Activated CD4-positive, alpha-beta T cell treated with anti-CD3 and anti-CD28 coated beads for 24 hours (primary cell): ENCODE measurements at places on chromosomes 3 and 15.

- DNase-seq, result peak; percentile 19
Measured at GRCh38 chr3:128133273-128133883, 9.8 kb upstream of the RUVBL1 start.

GRCh38 chr3:188605231-188605630, 451.3 kb downstream of the LPP start:
- DNase-seq, result no peak

- no peak for DNase-seq
Measured at GRCh38 chr3:189214651-189215050, 42.9 kb downstream of the TPRG1 start.

DNA sequence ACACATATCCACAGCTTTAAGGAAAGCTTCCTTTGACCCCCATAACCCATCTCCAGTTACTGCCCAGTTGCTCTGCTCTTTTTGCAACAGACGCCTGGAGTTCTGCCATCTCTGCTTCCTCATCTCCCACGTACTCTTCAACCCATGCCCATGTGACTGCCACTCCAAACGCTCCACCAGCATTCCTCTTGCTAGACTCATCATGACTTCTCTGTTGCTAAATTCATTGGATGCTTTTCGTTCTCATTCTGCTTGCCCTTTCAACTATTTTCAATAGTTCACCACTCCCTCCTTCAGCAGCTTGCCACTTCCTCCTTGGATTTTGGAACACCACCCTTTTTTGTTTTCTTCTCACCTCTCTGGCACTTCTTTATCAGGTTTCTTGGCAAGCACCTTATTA, 2.7 kb upstream of the KNSTRN start:
- no peak for DNase-seq

DNA sequence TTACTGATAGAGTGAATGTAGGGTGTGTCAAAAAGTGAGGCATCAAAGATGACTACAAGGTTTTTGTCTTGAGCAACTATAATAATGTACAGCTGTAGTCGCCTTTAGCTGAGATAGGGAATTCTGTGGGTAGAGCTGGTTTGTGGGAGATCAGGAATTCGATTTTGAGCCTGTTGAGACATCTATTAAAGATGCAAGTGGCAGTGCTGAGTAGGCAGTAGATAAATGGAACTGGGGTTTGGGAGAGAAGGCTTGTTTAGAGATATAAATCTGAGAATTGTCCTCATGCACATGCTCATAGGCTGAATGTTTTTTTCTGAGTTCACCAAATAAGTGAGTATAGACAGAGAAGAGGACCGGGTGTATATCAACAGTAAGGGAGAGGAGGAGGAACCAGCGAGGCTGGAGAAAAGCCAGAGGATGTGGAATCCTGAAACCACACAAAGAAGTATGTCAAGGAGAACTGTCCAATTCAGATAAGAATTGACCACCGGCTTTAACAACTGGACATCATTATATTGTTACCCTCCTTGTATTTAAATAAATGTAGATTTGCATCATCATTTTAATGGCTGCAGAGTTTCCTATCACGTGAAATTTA, 146.0 kb upstream of the TNIK start:
- DNase-seq, result no peak

GRCh38 chr15:98787936-98788757, 139.8 kb downstream of the IGF1R start:
- no peak for DNase-seq

DNA sequence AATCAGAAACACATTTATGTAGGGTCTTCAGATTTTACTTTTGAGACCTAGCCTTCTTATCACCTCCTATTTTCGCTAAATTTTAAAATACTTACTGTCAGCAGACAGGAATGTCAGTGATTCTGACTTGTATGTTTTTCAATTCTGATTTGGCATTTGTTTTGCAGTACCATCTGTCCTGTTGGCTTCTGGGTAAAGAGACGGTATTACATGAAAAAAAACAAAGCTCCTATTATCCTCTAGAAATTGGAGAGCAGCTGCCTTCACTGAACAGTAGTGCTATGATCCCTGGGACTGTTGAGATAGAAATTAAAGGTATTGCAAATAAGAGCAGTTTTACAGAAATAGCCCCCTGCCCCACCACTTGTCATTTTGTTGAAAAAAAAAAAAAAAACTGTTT, 8.4 kb downstream of the ARMC8 start:
- no peak for DNase-seq

DNA sequence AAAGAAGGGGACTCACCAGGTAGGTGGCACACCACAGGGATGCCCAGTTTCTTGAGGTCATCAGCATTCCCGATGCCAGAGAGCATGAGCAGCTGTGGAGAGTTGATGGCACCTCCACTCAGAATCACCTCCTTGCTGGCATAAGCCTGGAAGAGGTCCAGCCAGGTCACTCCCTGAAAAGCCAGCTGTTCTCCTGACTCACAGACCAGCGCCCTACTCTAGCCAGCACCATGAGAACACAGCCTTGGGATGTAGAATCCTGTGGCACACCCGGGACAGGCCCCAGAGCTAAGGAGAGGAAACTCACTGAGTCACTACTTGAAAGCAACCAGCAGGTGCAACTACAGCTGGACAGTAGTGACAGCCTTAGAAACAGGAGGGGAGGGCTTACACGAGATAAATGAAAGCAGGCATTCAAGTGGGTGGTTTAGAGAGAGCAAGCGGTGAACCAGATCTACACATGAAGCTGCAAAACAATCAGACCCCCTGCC, 24.5 kb downstream of the CHDH start:
- DNase-seq, result no peak

GRCh38 chr15:29805043-29805707, 17.1 kb downstream of the TJP1 start:
- no peak for DNase-seq

GRCh38 chr3:179840985-179841384, 188.1 kb downstream of the USP13 start:
- DNase-seq, result no peak
